ENCODE measurements at places on chromosomes 1 and 21.

GRCh38 chr1:28974432-28974831, 60.1 kb downstream of the EPB41 start:
- DNase-seq = no peak

GRCh38 chr1:92016720-92017316, 13.0 kb upstream of the EPHX4 start:
- DNase-seq = no peak

GRCh38 chr1:79808816-79809475, 802.4 kb upstream of the ADGRL4 start:
- DNase-seq = no peak

GRCh38 chr1:244214009-244214967, 163.2 kb downstream of the ZBTB18 start:
- DNase-seq = no peak
